ENCODE measurements at places on chromosomes 1 and 21. TPM values are rescaled to one million over a fixed set of nuclear protein-coding genes. Genes with fewer than 3 reads are reported as not detected.

- no peak overlapping the region for H3K27ac ChIP-seq
- no peaks in the 10 kb centered on the region for H3K27me3 ChIP-seq
- H3K4me1 ChIP-seq: no peaks in the 10 kb centered on the region
- no peaks in the 10 kb centered on the region for H3K36me3 ChIP-seq
Measured at GRCh38 chr1:198749279-198749678, 110.4 kb downstream of the PTPRC start.

- H3K4me1 ChIP-seq: no peaks in the 10 kb centered on the region
- no peak overlapping the region for H3K27ac ChIP-seq
- H3K27me3 ChIP-seq: no peaks in the 10 kb centered on the region
- no peak for DNase-seq
- no peaks in the 10 kb centered on the region for H3K36me3 ChIP-seq
- no peak overlapping the region for H3K4me3 ChIP-seq
Measured at GRCh38 chr1:185038813-185039376, 6.5 kb upstream of the RNF2 start.

- no peak overlapping the region for H3K4me3 ChIP-seq
- H3K4me1 ChIP-seq: no peaks in the 10 kb centered on the region
- no peaks in the 10 kb centered on the region for H3K36me3 ChIP-seq
- DNase-seq: no peak
Measured at GRCh38 chr1:14265495-14265894, 333.0 kb upstream of the KAZN start.

- H3K4me3 ChIP-seq: no peak overlapping the region
- no peak overlapping the region for H3K27ac ChIP-seq
- no peaks in the 10 kb centered on the region for H3K27me3 ChIP-seq
- no peaks in the 10 kb centered on the region for H3K4me1 ChIP-seq
- no peak for DNase-seq
Measured at GRCh38 chr1:46820076-46820475, 21.2 kb downstream of the CYP4B1 start.

DNA sequence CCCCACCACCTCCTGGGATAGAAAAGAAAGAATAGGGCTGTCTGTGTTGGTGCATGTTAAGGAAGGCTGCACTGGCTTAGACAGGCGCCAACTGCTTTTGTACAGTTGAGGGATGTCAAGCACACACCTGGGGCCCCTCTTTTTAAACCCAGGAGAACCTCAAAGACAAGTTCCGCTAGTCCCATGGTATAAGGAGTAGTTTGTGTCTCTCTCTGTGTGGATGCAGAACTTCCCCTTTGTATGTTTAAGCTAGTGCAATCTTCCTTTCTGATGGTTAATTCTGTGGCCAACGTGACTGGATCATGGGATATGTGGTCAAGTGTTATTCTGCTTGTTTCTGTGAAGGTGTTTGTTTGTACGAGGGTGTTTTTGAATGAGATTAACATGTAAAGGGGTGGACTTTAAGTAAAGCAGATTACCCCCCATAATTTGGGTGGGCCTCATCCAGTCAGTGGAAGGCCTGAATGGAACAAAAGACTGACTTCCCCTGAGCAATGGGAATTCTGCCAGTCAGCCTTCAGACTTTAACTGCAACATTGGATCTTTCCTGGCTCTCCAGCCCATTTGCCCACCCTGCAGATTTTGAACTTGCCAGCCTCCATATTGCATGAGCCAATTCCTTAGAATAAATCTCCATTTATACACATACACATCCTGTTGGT is 9.5 kb upstream of the DUSP10 start:
- no peak for DNase-seq
- no peak overlapping the region for H3K4me3 ChIP-seq
- no peak overlapping the region for H3K27ac ChIP-seq
- H3K27me3 ChIP-seq: no peaks in the 10 kb centered on the region
- no peaks in the 10 kb centered on the region for H3K4me1 ChIP-seq

DNA sequence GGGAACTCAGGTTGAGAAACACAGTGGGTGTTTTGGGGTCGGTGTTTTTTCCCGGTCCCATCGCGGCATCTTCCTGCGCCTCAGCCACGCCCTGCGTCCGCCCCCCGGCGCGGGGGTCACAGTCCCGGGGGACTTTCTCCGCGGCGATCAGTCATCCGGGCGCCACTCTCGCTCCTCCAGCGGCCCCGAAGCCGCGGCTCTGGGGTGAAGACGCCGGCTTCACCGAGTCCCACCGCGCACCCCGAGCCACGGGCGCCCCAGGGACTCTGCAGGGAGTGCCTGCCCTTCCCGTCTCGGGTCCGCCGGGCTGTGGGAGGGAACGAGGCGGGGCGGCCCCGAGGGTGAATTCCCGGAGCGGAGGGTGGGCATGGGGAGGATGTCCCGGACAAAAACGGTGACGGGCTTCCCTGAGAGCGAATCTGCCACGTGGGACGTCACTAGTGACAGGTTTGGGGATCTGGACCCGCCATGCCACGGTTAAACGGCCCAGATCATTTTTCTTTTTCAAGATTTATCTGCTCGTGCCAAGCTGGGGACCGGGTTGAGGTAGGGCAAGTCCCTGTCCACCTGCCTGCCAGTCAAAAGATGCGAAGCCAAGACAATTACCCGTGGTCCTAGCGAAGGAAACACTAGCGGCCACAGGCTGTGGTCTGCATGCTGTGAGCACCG is 717 bp upstream of the BATF3 start:
- peak overlapping the region; percentile 38 for H3K4me3 ChIP-seq
- peaks cover 30% of the 10 kb centered on the region for H3K4me1 ChIP-seq
- peaks cover 69% of the 10 kb centered on the region for H3K27me3 ChIP-seq
- H3K36me3 ChIP-seq: no peaks in the 10 kb centered on the region
- no peak for DNase-seq

DNA sequence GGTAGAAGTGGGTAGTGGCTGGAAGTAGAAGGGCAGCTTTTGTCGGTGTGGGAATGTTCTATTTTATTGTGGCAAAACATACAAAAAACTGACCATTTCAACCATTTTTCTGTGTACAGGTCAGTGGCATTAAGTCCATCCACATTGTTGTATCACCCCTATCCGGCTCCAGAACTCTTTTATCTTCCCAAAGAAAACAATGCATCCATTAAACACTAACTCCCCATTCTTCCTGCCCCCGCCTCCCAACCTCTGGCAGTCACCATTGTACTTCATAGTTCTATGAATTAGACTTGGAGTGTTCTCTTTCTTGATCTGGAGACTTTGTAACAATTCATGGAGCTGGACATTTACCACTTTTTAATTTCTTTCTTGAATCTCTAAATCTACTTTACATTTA is 55.7 kb downstream of the DEGS1 start:
- DNase-seq: no peak
- no peaks in the 10 kb centered on the region for H3K27me3 ChIP-seq
- no peak overlapping the region for H3K27ac ChIP-seq
- no peak overlapping the region for H3K4me3 ChIP-seq

GRCh38 chr21:36749935-36750575 is 51.1 kb downstream of the SIM2 start:
- peak; percentile 41 for DNase-seq
- no peak overlapping the region for H3K27ac ChIP-seq
- H3K27me3 ChIP-seq: peaks cover 31% of the 10 kb centered on the region
- H3K36me3 ChIP-seq: peaks cover 10% of the 10 kb centered on the region
- H3K4me3 ChIP-seq: no peak overlapping the region

DNA sequence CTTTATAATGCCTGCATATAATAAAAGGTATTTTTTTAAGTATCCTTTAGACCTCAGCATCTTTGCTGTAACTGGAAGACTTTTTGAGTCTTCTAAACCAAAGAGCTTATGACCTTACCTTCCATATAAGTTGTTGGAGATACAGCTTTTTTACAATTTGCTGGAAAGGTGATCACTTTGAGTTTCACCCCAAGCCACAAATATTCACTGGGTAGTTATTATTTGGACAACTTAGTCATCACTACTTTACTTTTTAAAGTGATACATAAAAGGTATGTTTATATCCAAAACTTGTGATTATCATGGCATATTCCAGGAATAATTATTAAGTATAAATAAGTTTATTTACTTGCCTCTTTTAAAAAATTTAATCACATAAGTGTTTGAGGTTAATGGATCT is 246.7 kb upstream of the NRIP1 start:
- no peak overlapping the region for H3K27ac ChIP-seq
- no peaks in the 10 kb centered on the region for H3K4me1 ChIP-seq
- no peaks in the 10 kb centered on the region for H3K27me3 ChIP-seq
- no peaks in the 10 kb centered on the region for H3K36me3 ChIP-seq
- DNase-seq: no peak
- H3K4me3 ChIP-seq: no peak overlapping the region

DNA sequence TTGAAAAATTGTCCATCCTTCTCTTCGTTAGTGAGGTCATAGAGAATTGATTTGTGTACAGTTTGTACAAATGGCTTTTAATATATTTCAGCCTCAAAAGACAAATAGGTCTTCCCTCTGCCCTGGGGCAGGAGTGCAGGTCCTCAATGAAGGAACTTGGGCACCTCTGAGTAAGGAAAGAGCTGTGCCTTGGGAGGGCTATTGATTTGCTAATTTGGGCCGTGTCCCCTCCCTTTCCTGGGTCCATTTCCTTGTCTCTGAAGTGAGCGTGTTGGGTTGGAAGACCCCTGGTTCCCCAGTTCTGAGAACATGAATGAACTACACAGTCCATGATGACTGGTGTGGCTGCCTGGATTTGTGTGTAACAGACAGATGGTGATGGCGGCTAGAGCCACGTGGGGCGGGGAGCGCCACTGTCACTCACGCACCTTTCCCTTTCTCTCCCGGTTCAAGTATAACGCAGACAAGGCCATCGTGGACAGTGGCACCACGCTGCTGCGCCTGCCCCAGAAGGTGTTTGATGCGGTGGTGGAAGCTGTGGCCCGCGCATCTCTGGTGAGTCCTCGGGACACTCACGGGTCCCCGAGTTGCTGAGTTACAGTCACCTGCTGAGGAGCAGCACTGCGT is 71.0 kb upstream of the FAM3B start:
- no peaks in the 10 kb centered on the region for H3K4me1 ChIP-seq
- H3K4me3 ChIP-seq: no peak overlapping the region
- H3K27me3 ChIP-seq: no peaks in the 10 kb centered on the region
- no peak for DNase-seq

- no peaks in the 10 kb centered on the region for H3K36me3 ChIP-seq
- H3K27ac ChIP-seq: peak overlapping the region; percentile 50
- peaks cover 48% of the 10 kb centered on the region for H3K4me1 ChIP-seq
- no peak overlapping the region for H3K4me3 ChIP-seq
- no peak for DNase-seq
Measured at GRCh38 chr1:54323921-54324250, 82.3 kb downstream of the SSBP3 start.

GRCh38 chr1:202216691-202217090 is 23.1 kb downstream of the LGR6 start:
- no peak for DNase-seq
- H3K4me1 ChIP-seq: no peaks in the 10 kb centered on the region
- no peak overlapping the region for H3K27ac ChIP-seq
- peaks cover 62% of the 10 kb centered on the region for H3K27me3 ChIP-seq
- H3K4me3 ChIP-seq: no peak overlapping the region

DNA sequence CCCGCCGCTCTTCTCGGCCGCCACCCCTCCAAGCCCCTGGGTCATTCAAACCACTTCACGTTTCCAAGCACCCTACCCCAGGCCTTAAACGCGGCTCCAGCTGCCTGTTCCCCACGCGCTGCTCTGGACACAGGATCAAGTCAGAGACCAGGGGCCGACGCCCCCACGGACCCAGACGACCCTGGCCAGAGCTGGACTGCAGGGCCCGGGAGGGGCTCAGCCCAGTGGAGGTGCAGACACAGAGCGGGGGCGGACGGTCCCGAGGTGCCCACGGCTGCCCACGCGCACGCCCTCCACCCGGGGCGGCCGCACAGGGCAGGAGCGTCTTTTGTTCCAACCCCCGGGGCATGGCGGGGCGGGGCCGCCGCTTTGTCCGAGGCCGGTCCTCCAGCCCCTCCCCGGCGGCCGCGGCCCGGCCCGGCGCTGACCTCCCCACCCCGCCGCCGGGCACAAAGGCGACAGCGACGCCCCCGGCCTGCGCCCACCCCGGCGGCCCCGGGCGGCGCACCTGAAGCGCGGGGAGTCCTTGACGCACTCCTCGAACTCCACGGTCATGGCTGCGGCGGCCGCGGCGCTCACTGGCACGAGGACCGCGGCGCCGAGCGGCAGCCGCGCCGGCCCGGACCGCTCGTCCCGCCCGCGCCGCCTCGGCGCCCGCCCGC is 338 bp downstream of the ACAP3 start:
- H3K4me1 ChIP-seq: peaks cover 42% of the 10 kb centered on the region
- peaks cover 25% of the 10 kb centered on the region for H3K36me3 ChIP-seq
- DNase-seq: no peak
- H3K4me3 ChIP-seq: peak overlapping the region; percentile 73
- H3K27me3 ChIP-seq: no peaks in the 10 kb centered on the region
- peak overlapping the region; percentile 56 for H3K27ac ChIP-seq

GRCh38 chr21:31254131-31254530 is 89.9 kb downstream of the TIAM1 start:
- no peak overlapping the region for H3K4me3 ChIP-seq
- H3K27me3 ChIP-seq: no peaks in the 10 kb centered on the region
- no peaks in the 10 kb centered on the region for H3K4me1 ChIP-seq
- no peaks in the 10 kb centered on the region for H3K36me3 ChIP-seq
- no peak for DNase-seq

- H3K36me3 ChIP-seq: no peaks in the 10 kb centered on the region
- DNase-seq: no peak
- no peaks in the 10 kb centered on the region for H3K27me3 ChIP-seq
- H3K4me3 ChIP-seq: no peak overlapping the region
Measured at GRCh38 chr1:81606656-81607055, 194.1 kb upstream of the ADGRL2 start.

DNA sequence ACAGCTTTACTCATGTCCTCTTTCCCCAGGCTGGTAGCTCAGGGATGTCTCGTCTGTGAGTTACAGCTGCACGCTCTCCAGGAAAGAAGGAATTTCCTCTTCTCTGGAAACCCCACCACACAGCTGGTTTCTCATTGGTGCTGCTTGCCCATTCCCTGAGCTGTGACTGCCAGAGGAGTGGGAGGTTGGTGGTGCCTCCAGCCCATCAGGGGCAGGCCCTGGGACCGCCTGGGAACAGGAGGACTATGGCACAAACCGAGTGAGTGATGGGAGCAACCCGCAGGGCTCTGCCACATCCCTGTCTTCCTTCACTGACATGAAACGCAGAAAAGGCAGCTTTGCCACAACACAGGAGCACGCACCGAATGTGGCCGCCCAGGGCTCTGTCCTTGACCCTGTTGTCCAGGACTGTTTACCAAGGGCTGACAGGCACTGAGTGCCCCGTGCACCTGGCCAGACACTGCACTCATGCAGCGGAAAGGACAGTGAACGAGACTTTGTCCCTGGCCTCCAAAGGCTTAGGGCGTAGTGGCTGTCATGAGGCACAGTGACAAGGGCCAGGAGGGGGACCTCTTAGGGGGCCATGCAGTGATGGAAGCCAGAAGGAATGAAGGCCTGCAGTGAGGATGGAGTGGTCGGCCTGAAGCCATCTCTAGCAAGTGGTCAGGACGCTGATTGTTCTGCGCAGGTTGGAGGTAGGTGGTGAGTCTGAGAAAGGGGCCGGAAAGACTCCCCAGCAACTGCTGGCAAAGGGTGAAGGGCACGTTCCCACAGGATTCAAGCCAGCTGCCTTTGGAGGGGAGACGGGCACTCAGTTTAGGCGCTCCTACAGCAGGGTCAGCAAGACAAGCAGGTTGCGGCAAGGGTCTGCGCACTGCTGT is 1.7 kb upstream of the CCNL2 start:
- H3K27ac ChIP-seq: peak overlapping the region; percentile 72
- peaks cover 54% of the 10 kb centered on the region for H3K36me3 ChIP-seq
- H3K4me3 ChIP-seq: peak overlapping the region; percentile 95
- DNase-seq: peak; percentile 66

Gene XCL1
- polyA plus RNA-seq: 1.6 TPM

Gene FAM177B
- 5.5 TPM for polyA plus RNA-seq

Gene ST3GAL3
- 7.7 TPM for polyA plus RNA-seq

Gene MANEAL
- 5.6 TPM for polyA plus RNA-seq

Gene CDC42BPA
- polyA plus RNA-seq: 24.3 TPM

Gene MEGF6
- 13.8 TPM for polyA plus RNA-seq

Gene CLDN19
- polyA plus RNA-seq: 1.5 TPM

Gene HES4
- polyA plus RNA-seq: 10.7 TPM

Gene LCE2B
- polyA plus RNA-seq: not detected

Gene KIF17
- polyA plus RNA-seq: 1.2 TPM

Gene KCNN3
- 4.7 TPM for polyA plus RNA-seq

Gene PAQR6
- polyA plus RNA-seq: 12.9 TPM

Gene PANK4
- polyA plus RNA-seq: 20.7 TPM

Data from large intestine (tissue), 12 donors.